ENCODE measurements at places on chromosomes 2 and 18. TPM values are rescaled to one million over a fixed set of nuclear protein-coding genes. Genes with fewer than 3 reads are reported as not detected.

The NCKAP5 gene
- total RNA-seq: 28.7 TPM

The GATA6 gene
- total RNA-seq: 5.2 TPM

The TMEM185B gene
- total RNA-seq: 36.3 TPM

The PID1 gene
- 16.4 TPM for total RNA-seq

The VSNL1 gene
- 0.32 TPM for total RNA-seq

The ACVR1C gene
- total RNA-seq: under 0.01 TPM

The SCN2A gene
- 2.3 TPM for total RNA-seq

The EFHD1 gene
- total RNA-seq: 2.3 TPM

DNA sequence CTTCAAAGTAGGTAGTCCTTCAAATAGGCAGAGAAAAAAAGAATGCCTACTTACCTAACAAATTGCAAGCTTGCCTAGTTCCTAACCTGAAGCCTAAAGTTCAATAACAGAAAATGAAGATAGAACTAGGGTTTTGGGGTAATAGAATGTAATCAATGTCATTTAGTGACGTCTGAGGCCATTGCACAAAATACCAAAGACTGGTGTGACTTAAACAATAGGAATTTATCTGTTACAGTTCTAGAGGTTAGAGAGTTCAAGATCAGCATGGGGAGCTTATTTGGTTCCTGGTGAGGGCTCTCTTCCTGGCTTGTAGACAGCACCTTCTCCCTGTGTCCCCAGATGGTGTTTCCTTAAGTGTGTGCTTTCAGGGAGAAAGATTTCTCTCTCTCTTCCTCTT lies 4.7 kb upstream of the NPC1 start:
- peak; percentile 59 for DNase-seq

- DNase-seq: no peak
Observed at GRCh38 chr18:79374408-79375171, 21.1 kb upstream of the NFATC1 start.

GRCh38 chr2:211132046-211132445 lies 575.6 kb downstream of the CPS1 start:
- no peak for DNase-seq

DNA sequence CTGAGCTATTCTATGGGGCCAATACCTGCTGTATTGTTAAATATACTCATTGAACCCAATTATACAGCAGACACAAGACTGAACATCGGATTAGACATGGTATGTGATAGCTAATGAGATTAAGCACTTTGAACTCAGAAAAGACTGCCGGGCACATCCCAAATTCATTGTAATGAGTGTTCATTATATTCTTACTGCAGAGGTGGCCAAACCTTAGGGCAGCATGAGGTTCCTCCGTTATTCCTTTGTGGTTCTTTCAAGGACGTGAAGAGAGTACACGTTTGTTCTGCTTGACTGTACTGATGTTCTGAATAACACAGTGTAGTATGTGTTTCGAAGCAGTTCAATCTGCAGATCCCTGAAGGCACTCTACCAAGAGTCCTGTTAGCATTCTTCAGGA lies 78.4 kb downstream of the KIF5C start:
- no peak for DNase-seq

- no peak for DNase-seq
Observed at GRCh38 chr2:8535469-8535795, 146.4 kb upstream of the ID2 start.

GRCh38 chr2:18454692-18455235 lies 105.7 kb downstream of the RDH14 start:
- DNase-seq: no peak

- no peak for DNase-seq
Observed at GRCh38 chr2:129193961-129194360, 785.5 kb upstream of the RAB6C start.

GRCh38 chr18:31723990-31724711 lies 36.5 kb downstream of the SLC25A52 start:
- peak; percentile 8 for DNase-seq

GRCh38 chr2:231296401-231296974 lies 98.1 kb downstream of the ARMC9 start:
- DNase-seq: no peak

DNA sequence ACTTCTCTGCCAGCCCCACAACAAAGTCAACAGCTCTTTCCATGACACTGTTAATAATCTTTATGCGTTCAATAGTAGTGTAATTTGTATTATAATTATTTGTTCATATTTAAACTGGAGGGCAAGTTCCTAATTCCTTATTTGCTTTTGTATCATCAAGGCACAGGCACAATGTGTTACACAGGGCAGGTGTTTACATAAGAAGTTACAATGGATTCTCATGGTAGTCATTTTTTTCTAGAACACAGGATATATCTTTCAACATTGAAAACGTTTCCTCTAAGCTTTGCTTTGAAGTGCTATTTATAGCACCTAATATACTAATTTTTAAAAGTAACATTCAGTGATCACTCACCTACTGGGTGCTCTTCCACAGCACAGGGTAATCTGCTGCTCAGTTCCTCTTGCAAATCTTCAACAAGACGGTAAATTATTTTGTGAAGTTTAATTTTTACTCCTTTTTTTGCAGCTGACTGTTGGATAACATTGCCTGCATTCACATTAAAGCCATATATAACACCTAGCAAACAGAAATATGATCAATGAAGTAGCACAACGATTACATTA lies 7.3 kb downstream of the RPS27A start:
- no peak for DNase-seq

GRCh38 chr2:106941372-106941993 lies 55.5 kb upstream of the ST6GAL2 start:
- DNase-seq: no peak

GRCh38 chr2:234388591-234388990 lies 108.3 kb downstream of the ARL4C start:
- DNase-seq: peak; percentile 46

GRCh38 chr18:35413163-35413511 lies 36.0 kb upstream of the ZNF396 start:
- DNase-seq: no peak

- DNase-seq: no peak
Observed at GRCh38 chr18:8124232-8125146, 484.7 kb upstream of the RAB12 start.

- DNase-seq: no peak
Observed at GRCh38 chr2:113060396-113060795, 1.4 kb downstream of the IL36RN start.

DNA sequence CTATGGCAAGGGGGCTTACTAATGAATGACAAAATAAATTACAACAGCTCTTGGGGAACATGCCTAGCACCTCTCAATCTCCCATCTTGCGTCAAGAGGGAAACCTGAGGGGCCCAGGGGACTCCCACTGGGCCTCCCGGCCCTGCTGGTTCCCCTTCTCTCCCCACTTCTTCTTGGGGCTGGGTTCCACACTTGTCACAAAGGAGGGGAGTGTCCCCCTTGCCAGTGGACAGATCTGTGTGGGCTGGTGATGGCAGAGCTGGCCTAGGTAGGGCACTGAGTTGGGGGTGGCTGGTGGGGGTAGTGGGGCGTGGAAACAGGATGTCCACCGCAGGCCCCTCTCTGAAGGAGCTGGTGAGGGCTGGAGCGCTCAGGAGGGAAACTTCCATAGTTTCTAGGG lies 184.0 kb upstream of the HAAO start:
- DNase-seq: no peak

DNA sequence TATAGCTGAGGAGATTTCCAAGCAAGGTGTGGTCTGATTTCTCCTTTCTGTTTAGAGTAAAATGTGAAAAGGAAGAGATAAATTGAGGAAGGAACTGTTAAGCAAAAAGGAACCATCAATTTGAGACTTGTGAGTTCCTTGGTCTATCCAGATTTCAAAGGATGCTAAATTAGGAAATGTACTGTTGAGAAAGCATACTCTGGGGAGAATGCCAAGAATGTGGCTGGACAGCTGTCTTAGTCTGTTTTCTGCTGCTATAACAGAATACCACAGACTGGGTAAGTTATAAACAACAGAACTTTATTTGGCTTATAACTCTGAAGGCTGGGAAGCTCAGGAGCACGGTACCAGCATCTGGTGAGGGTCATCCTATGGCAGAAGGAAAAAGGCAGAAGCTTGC lies 1097.2 kb downstream of the TDRD15 start:
- no peak for DNase-seq

- no peak for DNase-seq
Observed at GRCh38 chr2:238233625-238234024, 6.2 kb downstream of the HES6 start.

- peak; percentile 97 for DNase-seq
Observed at GRCh38 chr2:46873604-46874068, 42.0 kb downstream of the MCFD2 start.

DNA sequence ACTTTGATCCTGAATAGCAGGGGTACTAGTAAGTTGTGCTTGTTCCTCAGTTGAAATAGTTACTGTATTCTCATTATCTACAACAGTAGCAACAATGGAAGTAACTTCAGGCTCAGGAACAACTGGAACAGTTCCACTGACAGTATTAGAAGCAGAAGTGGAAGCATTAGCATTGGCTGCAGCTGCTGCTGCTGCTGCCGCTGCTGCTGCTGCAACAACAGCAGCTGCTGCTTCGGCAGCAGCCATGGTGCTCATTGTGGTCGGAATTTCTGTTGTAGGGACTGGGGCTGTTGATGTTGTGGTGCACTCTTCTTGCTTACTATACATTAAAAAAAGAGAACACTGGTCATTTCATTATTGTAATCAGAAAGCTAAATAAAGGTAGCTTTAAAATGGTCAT lies 40.8 kb downstream of the PRPF40A start:
- DNase-seq: no peak

DNA sequence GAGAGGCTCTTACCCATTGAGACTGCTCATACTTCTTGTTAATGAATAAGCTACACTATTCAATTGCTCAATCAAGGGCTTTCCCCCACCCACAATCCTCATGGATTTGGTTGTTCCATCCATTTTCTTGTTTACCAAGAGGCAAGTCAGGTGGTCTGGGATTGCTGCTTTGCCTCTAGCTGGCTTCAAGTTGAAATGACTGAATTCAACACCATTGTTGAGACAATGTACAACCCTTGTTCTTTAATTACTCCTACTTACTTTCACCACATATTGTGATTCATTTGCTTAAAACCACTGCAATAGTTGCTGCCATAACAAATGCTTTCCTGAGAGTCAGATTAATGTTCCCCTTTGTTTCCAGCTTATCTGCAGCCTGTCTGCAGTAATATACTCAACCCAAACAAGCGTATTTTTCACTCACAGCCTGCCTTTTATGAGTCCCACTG lies 532.2 kb downstream of the RIT2 start:
- peak; percentile 1 for DNase-seq

- no peak for DNase-seq
Observed at GRCh38 chr2:71720283-71720560, 266.9 kb downstream of the DYSF start.
